ENCODE measurements at places on chromosomes 13 and 19. TPM values are rescaled to one million over a fixed set of nuclear protein-coding genes. Genes with fewer than 3 reads are reported as not detected.

Gene LRRC25
- total RNA-seq = 8.2 TPM

Gene CD79A
- total RNA-seq = 2.1 TPM

Gene EDNRB
- 31.1 TPM for total RNA-seq

Gene ZNF850
- total RNA-seq = 4.5 TPM

DNA sequence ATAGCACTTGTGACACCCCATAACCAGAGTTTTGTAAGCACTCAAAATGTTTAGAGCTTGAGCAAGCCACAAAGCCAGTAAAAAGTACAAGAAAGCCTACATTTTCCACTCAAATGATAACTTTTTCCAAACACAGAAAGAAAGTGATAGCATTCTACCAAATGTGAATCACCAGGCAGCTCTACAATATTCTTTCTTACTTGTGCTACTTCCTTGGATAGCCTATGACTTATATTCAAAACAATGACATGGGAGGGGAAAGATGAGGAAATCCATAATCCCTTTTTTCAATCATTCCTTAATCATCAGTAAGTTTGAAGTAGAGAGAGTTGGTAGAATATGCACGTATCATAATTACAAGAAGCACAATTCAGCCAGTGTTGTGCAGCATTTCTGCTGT, 650.8 kb upstream of the PCDH9 start:
- no peak for DNase-seq

DNA sequence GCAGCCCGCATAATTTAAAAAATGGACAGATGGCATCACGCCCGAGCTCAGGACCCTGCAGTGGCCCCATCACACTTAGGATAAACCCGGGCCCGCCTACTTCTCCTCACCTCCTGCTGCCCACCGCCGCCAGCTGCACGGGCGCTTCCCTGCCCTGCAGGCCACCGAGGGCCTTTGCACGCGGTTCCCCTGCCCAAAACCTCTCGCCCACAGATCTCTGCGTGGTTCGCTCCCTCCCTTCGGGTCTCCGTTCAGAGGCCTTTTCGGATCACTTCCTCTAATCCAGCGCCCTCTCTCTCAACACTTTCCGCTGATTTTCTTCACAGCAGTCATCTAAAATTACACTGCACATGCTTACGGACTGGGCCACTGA, 1.8 kb downstream of the SHISA7 start:
- DNase-seq = no peak

GRCh38 chr19:10718205-10719196, 622 bp downstream of the DNM2 start:
- peak; percentile 69 for DNase-seq

DNA sequence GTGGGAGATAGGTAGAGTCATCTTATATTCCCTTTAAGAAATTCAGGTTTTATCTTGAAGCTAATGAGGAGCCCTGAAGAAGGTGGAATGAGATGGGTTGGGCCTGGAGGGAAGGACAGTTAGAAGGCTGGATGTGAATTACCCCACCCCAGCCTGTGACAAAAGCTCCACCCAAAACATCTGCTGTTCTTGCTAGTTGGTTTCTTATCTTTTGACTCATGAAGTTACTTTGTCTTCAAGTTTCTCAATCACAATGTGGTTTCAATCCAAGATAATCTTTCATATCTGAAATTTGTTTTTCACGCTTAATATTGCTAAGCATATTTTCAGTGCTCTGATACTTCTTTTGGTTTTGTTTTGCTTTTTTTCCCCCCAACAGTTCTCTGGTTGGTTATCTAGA, 38.3 kb upstream of the HMGB1 start:
- DNase-seq = no peak

GRCh38 chr19:16168465-16169081, 4.8 kb downstream of the CIB3 start:
- no peak for DNase-seq

GRCh38 chr19:39518975-39519374, 4.0 kb downstream of the SELENOV start:
- no peak for DNase-seq

DNA sequence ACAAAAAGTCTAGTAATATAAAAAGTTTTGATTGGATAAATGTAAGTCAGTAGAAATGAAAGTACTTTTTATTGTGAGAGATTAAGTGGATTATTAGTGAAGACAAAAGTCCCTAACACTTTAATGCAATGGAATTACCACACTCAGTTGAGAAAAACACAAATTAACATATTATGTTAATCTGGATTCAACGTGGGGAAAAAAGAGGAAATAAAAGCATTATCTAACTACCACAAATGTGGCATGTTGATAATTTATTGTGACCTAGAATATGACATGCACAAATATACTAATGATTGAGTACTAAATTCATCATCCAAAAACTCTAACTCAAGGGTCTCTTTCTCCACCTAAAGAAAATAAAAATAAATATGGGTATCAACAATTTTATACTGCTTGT, 41.5 kb downstream of the FOXO1 start:
- no peak for DNase-seq

DNA sequence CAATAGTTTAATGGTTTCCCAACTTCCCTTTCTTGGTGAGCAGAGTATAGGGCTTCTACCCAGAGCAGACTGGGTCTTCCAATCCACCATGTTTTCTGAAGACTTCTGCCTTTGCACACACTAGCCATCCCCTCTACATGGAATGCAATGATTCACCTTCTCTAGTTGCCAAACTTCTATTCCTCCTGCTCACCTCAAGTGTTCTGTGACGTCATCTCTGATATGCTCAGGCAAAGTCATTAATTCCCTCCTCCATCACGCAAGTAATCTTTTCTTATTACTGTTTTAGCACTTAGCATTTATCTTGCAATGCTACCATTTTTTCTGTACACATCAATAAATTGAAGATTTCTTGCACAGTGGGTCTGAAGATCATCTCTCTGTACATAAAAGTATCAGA, 174.2 kb downstream of the RBM26 start:
- no peak for DNase-seq

DNA sequence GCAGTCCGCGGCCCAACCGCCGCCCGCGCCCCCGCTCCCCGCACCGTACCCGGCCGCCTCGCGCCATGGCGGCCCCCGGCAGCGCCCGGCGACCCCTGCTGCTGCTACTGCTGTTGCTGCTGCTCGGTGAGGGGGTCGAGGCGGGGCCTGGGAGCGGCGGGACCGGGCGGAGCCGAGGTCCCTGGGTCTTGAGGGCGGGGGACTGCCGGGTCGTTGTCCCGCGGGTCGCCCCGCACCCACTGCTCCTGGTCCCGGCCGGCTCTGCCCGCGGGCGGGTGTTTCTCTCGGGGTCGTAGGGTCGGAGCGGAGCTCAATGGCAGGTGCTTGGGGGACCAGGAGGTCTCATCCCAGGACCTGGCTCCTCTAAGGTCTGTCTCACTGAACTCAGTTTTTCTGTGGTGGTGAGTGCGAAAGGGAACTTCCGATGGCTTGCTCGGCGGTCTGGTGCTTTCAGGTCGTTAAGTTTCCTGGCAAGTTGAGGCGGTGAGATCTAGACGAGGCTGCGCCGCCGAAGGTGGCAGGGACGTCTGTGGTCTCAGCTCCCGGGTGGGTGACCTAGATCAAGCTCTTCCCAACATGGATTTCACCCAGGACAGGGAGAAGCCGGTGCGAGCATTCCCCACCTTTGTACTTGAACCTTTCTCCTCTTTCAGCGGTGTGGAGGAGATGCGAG, 467 bp downstream of the LAMP1 start:
- DNase-seq = no peak
